ENCODE measurements at places on chromosomes 4 and X.

DNA sequence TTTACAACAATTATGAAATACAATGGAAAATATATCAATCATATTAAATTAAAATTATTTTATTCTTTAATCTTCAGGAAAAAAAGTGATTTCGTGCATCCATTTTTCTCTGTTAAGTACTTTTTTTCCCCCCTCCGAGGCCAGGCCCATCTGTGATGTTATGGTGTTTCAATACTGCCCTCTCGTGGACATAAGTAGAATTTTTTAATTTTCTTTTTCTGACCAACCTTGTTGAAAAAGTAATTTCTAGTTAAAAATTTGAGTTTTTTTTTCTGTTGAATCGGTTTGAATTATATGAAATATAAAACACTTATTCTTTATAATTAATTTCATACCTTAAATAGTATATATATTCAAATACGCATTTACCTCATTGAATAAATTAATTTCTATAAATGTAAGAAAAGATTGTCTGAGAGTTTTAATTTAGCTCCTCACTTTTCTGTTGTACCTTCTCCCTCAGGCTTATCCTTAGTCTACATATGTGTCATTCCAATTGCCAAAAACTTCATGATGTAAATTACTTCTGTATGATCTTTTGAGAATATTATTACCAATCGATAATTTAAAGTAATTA lies 175.8 kb upstream of the TECRL start:
- DNase-seq: no peak

DNA sequence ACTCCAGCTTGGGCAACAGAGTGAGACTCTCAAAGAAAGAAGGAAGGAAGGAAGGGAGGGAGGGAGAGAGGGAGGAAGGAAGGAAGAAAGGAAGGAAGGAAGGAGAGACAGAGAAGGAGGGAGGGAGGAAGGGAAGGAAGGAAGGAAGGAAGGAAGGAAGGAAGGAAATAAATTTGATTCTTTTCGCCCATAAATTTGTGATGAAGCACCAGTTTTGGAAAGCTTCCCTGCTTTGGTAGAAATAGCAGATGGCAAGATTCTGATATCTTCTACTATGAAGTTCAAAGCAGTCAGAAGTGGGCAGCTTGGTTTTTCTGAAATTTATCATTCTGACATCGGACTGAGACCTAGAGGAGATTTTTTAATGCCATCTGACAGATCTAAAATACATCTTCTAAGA lies 11.7 kb upstream of the GYG2 start:
- DNase-seq: no peak

DNA sequence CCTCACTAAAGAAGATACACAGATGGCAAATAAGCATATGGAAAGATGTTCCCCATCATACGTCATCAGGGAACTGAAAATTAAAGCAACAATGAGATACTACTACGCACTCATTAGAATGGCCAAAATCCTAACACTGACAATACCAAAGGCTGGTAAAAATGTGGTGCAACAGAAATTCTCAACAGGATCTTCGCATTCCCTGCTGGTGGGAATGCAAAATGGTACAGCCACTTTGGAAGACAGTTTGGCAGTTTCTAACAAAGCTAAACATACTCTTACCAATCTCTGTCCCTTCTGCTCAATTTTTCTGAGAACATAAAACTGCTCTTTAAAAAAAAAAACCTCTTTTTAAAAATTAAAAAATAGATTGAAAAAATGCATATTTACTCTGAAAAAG lies 300.2 kb downstream of the FBXW7 start:
- DNase-seq: no peak

DNA sequence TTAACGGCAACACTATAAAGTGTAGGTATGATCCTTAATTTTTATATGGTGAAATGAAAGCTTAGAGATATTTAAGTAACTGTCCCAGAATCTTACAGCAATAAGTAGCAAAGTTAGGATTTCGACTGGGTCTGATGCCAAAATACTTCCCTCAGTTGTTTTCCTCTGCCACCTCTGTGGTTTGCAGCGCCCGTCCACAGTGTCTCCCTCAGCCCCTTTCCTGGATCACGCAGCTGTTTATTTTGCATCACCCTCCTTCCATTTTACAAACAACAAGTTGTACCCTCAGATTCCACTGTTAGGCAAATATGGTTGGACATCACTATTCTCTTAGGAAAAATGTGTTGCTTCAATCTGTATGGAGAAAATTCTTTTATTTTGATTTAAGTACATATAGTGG lies 56.1 kb downstream of the RAPGEF2 start:
- DNase-seq: no peak

DNA sequence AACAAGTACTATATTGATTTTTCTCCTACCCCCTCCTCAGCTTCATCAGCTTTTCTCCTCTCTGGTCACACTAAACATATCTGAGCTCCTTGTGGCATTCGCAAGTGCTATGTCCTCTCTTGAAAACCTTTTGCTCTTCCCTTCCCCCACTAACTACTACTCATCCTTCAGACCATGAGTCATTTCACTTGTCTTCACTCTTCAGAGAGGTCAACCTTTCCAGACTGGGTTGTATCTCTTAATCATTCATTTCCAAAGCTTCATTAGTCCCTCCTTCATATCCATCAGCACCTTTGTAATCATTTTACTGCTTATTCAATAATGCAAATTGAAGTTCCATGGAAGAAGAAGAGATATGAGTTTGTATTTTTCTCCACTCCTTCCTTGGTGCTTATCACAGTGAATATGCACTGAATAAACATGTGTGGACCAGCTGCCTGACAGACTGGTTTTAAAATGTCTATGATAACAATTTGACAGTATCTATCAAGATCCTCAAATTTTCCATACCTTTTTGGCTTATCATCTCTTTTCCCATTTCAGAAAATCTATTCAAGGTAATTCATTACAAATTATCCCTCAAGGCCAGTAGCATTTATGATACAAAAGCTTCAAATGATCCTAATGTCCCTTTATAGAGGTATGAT lies 28.4 kb downstream of the DDX60L start:
- no peak for DNase-seq
